ENCODE measurements at places on chromosomes 11 and 22.

DNA sequence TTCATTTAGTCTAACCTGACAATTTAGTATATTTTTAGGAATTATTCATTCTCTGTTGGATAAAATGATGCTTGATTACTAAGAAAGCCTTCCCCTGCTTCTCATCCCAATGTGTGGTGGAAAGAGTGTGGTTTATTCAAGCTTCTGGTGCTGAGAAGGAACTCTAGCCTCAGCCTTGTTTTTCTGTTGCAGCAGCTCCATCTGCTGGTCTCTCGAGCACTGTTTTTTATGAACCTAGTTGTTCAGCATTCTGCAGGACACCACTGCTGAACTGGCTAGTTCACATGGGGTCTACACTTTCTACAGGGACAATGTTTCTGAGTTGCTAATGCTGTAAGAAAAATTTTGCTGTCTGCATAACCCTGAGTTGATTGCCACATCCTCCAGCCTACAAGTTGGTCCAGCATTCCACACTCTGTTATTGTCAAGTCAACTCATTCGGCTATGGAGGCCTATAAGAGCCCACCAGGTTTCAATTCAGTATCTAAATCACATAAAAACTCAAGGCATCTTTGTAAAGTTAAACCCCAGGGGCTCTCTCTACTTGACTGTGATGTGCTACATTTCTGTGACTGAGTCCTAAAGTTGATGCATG is 14.3 kb downstream of the OR2AG2 start:
- peak; percentile 62 for DNase-seq

DNA sequence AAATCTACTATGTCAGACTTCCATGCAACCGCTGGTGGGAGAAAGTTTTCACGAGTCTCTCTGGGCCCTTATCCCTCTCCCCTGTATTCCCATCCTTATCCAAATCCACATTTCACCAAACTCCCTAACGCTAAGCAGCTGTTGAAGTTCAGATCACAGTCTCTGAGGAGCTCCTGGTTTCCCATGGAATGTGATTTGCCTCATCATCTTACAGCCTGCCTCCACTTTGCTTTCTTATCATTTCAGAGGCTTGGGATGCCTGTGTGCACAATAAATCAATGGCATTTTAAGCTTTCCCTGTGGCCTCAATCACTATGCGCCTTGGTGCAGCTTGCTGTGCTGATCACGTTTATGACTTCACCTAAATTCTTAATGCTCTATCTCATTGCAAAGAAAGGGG is 352.4 kb upstream of the FAT3 start:
- no peak for DNase-seq

GRCh38 chr11:70104419-70104818 is 26.3 kb downstream of the ANO1 start:
- no peak for DNase-seq

DNA sequence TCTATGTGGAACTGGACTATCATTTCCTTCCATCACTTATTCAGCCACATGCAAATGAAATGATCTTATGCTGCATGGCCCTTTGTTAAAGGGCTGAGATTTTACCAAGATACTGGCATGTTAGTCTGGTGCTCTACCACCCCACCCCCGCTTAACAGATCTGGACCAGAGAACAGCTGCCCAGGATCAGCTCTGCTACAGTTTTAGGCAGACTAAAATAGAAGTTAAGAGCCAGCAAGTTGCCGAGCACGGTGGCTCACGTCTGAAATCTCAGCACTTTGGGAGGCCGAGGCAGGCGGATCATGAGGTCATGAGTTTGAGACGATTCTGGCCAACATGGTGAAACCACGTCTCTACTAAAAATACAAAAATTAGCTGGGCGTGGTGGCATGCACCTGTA is 4.6 kb downstream of the DDB1 start:
- DNase-seq = no peak

- no peak for DNase-seq
Observed at GRCh38 chr22:45499746-45500145, 2.9 kb upstream of the FBLN1 start.

- peak; percentile 54 for DNase-seq
Observed at GRCh38 chr11:89293965-89294679, 116.4 kb downstream of the TYR start.

GRCh38 chr22:22088658-22089458 is 106.3 kb upstream of the TOP3B start:
- DNase-seq = no peak

DNA sequence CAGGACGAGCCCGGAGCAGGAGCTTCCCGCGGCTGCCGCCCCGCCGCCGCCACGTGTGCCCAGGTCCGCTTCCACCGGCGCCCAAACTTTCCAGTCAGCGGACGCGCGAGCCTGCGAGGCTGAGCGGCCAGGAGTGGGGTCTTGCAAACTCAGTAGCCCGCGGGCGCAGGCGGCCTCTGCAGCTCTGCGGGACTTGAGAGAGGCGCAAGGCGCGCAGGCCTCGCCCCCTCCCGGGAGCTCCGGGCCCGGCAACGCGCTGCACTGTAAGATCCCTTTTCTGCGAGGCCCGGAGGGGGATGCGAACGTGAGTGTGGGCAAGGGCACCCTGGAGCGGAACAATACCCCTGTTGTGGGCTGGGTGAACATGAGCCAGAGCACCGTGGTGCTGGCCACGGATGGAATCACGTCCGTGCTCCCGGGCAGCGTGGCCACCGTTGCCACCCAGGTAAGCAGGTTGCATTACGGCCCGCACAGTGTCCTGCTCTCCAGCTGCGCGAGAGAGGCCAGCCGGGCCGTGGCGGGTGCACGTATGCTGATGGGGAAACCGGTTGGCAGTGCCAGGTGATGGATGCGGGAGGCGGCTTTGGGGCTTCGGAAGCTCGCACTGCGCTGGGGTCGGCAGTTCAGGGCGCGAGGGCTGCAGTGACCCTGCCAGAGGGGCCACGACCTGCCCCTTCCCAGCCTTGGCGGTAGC is 2.0 kb downstream of the SLC6A5 start:
- DNase-seq = no peak

GRCh38 chr11:3191586-3192324 is 26.6 kb upstream of the OSBPL5 start:
- peak; percentile 31 for DNase-seq
